ELR (cell line): ENCODE measurements at places on chromosomes 11 and 22.

DNA sequence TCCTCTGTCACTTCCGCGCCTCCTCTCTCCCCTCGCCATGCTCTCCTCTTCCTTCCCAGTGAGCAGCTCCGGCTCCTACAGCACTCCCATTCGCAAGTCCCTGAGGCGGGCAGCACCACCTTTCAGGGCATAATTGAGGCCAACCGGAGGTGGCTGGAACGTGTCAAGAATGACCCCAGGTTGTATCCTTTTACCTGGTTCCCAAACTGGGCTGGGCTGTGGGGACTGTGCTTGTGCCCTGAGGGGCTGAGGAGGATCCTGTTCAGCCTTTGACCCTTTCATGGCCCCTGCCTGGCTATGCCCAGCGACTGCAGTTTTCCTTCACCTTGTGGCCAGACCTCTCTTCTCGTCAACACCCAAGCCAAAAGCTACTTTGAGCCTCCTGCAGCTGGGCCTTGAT lies 84.1 kb downstream of the CEP164 start:
- no peak for DNase-seq

GRCh38 chr22:50281957-50282356 lies 11.8 kb upstream of the MAPK11 start:
- DNase-seq: no peak

DNA sequence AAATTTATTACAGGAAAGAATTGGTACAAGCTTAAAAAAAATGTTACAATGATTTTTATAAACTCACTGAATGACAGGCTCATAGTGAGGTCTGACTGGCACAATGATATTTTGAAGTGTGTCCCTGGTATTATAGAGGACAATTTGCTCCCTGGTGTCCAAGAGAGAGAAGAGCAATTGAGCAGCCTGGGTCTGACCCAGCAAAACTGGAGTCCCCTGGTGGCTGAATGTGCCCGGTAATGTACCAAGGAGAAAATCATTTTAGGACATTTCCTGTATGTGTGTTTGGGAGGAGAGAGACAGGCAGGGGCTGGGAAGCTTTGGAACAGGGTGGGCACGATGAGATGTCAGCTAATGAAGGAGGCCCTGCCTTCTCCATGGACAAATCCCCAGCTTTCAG lies 125.3 kb downstream of the APOL5 start:
- peak; percentile 80 for DNase-seq

GRCh38 chr11:34356576-34356912 lies 1.3 kb downstream of the ABTB2 start:
- DNase-seq: peak; percentile 75

DNA sequence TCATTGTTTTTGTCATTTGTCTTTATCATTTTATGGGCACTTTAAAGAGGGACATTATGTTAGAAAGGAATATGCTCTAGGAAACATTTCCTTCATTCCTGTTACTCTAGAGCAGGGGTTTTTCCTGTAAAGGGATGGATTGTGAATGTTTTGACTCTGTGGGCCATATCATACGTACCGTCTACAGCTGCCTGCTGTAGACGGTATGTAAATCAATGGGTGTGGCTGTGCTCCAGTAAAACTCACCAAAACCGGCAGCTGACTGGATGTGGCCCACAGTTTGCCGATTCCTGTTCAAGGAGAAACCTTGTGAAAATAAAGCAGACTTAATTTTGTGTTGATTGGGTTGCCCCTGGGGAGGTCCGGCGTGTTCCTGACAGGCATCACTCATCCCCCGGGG lies 7.3 kb downstream of the IGHMBP2 start:
- DNase-seq: no peak

- DNase-seq: peak; percentile 66
Observed at GRCh38 chr11:69076129-69076791, 27.5 kb downstream of the TPCN2 start.

DNA sequence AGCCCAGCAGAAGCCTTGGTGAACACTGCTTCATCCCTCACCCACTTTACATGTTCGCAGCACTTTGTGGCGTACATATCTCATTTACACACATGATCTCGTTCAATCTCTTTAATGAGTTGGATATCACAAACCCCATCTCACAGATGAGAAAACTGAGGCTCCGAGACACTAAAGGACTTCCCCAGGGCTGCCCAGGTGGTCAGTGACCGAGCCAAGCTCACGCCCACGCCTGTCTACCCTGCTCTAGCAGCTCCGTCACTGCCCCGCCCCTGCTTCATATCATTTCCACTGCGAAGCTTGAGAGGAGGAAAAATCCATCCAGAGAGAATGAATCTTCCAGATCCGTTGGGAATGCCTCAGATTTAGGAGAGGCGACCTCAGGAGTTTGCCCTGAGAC lies 11.8 kb upstream of the DSCAML1 start:
- DNase-seq: no peak

GRCh38 chr11:96303064-96303463 lies 39.9 kb downstream of the MAML2 start:
- DNase-seq: peak; percentile 88

GRCh38 chr11:120139316-120140069 lies 1.6 kb upstream of the TRIM29 start:
- DNase-seq: no peak

GRCh38 chr11:86632499-86633269 lies 39.7 kb downstream of the ME3 start:
- DNase-seq: peak; percentile 100

DNA sequence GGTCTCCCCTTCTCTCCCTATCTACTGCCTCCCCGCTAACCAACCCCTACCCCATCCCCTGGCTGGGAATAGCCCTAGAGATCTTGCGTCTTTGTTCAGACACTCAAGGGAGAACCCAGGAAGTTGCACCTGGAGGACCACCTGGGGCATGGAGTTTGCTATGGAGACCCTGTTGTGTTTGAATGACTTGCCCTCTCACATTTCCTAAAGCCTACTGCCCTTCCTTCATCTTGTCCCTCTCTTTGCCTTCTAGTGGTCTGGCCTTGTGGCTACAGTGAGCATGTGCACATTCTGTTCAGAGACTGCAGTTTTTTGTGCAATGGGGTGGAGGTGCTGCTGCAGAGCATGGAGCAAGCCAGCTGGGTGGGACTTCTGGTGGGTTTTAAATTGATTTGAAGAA lies 42.5 kb downstream of the ZNRF3 start:
- no peak for DNase-seq

DNA sequence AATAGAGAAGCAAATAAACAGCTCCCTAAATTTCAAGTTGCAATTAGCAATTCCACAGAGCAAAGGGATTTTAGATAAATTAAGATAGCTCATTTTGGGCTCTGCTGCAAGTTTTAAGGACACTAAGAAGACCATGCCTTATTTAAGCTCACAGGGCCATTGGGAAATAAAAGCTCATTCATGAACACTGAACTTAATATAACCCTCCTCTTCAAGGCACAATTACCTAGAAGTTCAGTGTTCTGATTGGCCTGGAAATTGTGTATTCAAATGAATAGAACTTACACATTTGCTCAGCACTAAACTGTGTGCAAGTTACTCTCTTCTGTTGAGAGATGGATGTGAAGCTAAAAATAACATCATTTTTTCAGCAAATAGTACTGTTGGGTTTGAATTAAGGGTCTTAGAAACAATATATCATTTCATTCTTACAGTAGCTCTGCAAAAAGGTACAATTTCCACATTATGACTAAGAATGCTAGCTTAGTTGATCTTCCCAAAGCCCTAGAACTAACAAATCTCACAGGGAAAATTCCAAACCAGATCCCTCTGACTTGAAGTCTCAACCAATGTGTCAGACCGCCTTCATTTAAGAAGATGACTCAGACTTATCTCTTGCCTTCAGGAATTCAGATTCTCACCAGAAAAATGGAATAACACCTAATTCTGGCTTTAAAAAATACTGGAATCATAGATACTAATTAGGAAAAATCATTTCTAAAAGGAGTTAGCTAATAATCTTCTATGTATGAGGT lies 87.4 kb upstream of the LRRC55 start:
- DNase-seq: peak; percentile 23

DNA sequence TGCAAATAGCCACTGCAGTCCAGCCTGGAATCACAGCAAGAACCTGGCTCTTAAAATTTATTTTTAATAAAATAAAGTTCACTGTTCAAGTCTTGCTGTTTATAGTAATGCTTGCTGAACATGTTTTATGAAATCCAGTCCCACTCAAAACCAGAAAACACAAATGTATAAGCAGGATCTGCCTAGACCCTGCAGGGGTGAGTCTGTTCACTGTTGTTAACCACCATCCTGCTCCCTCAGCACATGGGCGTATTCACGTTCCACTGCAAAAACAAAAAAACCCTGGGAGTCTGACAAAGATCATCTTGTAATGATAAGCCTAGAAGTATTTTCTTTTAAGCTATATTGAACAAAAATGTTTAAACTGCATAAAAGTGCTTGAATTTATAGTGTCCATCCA lies 45.0 kb upstream of the CTTN start:
- DNase-seq: no peak

- no peak for DNase-seq
Observed at GRCh38 chr11:117749541-117749910, 47.5 kb downstream of the DSCAML1 start.

DNA sequence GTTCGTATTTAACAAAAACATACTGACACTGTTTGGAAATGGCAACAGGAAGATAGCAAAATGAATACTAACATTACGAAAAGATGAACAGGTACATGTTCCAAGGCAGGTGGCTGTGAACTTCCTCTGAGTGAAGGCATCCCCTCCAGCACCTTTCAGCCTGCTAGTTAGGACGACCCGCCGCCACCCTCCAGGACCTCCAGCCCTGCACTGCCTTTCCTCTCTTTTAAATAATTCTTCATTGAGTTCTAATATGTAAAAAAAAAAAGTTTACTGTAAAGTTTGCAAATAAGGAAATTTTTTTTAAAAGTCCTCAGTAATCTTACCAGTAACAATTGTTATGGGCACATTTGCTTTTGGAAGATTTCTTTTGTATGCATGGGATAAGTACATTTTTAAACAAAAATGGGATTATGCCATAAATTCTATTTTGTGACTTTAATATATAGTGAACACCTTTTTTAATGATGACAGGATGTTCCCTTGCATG lies 6.0 kb downstream of the NEAT1 start:
- peak; percentile 52 for DNase-seq

DNA sequence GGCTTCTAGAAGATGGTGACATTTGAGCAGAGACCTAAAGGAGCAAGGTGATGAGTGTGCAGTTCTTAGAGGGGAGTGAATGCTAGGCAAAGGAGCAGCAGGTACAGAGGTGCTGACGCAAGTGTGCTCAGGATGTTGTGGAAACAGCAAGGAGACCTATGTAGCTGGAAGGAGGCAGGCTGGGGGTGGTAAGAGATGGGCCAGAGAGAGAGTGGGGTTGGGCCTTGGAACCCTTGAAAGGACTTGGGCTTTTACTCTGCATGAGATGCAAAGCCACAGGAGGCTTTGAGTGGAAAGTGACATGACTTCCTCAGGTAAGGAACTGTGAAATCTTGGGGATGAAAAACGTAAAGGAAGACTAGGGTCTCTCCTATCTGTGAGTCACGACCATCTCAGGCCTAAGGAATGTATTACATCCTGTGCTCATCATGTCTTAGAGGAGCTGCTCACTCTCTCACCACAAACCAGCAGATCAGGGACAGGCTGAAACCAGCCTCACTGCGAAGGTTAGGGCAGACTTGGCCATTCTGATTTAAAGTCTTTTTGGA lies 65.4 kb downstream of the MICAL2 start:
- DNase-seq: peak; percentile 97

DNA sequence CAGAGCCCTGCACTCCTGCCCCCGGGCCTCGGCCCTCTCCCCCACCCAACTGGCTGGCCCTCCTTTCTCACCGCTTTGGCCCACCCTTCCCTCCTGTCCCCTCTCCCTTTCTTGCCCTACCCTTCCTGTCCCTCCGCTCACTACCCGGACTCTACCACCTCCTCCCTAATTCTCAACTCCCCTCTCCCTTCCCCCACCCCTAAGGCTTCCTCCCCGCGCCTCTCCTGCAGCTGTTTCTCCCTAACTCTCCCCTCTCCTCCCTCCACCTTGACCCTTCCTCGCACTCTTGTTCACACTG lies 421 bp downstream of the SLC15A3 start:
- no peak for DNase-seq

GRCh38 chr11:48077251-48077650 lies 96.9 kb downstream of the PTPRJ start:
- DNase-seq: no peak

GRCh38 chr11:113773092-113773415 lies 438 bp downstream of the ZW10 start:
- peak; percentile 51 for DNase-seq

DNA sequence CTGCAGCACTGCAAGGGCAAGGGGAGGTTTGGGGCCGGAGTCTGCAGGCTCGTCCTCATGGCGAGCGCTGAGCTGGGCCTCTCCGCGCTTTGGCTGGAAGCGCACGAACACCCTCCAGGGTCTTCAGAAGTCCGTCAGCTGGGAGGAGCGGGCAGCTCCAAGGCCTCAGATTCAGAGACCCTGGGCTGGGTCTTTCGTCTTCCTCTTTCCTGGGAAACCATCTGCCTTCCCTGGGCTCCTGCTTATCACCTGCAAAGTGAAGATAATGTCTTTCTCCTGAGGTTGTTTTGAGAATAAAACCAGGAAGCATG lies 525.6 kb downstream of the BRD1 start:
- no peak for DNase-seq

DNA sequence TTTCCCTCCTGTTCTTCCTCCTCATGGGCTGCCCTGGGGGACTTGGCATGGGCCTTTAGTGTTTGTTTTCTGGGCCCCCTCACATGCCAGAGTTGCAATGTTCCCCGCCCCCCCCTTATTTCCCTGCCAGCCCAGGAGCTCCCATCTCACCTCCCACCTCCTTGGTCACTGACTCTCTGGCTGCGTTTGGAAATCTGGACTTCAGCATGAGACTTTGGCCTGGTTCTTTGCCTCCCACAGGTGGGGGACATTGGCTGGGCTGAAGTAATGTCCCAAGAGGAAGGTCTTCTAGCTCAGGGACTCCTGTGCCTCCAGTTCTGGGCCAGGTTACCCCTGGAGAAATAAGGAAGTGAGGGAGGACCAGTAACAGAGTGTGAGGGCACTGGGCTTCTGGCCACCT lies 7.0 kb downstream of the MTFP1 start:
- no peak for DNase-seq

DNA sequence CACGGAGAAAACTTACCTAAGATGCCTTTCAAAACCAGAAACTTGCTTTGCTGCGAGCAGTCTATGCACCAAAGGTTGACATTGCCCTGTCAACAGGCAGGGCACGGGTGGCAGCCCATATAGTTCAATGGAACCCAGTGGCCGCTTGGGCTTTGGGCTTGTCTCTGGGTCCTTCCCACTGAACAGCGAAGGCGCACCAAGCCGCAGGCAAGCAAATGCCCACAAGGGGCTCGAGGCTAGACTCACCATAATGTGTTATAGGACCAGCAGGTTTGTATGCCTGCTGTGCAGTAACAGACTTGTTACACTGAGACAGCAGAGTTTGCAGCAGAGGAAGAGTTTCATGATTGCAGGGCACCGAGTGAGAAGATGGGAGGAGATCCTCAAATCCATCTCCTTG lies 20.3 kb downstream of the CLDN5 start:
- no peak for DNase-seq

DNA sequence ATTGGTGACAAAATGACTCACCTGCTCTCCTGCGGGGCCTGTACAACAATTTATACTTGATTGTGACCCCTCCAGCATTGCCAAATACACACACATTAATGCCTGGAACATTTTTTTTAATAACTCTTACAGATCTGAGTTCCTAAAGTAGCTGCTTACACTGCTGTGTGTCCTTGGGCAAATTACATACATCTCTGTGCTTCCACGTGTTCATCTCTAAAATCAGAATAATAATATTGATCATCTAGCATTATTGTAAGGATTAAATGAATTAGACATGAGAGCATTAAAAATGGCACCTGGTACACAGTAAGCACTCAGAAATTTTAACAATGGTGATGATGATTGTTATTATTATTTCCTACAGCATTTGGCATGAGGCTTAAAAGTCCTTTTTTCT lies 21.5 kb upstream of the WT1 start:
- DNase-seq: no peak
